ENCODE measurements at places on chromosomes 1 and 21.
A peak's percentile ranks its signal among the peaks of the same experiment; 100 is the strongest.

- DNase-seq = no peak
Observed at GRCh38 chr1:200869376-200869752, 3.4 kb upstream of the GPR25 start.

- no peak for DNase-seq
Observed at GRCh38 chr1:243316366-243316989, 60.6 kb downstream of the SDCCAG8 start.

DNA sequence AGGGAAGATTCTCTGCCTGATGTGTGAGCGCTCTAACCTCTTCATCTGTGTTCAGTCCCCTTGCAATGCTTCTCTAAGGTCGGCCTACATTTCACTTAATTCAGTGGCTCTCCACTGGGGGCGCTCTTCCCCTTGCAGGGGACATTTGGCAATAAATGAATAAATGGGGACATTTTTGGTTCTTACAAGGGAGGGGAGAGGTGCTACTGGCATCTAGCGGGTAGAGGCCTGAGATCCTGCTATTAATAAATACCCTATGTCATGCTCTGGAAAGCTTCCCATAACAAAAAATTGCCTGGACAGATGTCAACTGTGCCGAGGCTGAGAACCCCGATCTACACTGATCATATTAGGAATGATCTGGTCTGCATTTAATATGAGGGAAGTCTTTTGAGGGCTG, 25.9 kb upstream of the DNAJC11 start:
- no peak for DNase-seq

DNA sequence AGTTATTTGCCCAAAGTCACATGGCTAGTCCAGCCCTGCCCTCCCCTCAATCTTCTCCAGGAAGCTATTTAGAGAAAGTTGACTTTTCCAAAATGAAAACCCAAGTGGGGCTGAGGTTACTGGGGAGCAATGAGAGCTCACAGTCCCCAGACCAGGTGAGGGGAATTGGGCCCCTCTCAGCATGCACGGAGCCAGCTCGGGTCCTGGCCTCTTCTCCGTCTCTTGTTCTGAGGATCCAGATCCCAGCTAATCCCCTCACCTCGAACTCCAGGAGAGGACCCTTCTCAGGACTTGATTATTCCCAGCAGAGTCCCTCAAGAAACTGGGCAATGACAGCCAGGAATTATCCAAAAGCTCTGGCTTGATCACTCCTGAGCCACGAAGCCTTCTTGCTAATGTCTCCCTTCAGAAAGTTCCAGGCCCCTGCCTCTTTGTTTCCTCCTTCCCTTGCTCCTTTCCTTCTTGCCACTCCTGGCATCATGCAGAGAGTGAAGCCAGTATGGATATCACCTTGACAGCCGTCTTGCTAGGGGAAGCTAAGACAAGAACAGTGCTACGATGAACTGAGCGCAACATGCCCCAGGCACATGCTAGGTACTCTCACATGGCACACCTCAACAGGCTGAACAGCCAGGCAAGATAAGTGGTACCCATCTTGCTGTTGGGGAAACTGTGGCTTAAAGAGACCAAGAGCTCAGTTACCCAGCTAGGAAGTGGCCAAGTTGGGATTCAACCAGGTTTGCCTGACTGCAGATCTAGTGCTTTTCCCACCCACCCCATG, 51.9 kb downstream of the KLHDC7A start:
- no peak for DNase-seq

DNA sequence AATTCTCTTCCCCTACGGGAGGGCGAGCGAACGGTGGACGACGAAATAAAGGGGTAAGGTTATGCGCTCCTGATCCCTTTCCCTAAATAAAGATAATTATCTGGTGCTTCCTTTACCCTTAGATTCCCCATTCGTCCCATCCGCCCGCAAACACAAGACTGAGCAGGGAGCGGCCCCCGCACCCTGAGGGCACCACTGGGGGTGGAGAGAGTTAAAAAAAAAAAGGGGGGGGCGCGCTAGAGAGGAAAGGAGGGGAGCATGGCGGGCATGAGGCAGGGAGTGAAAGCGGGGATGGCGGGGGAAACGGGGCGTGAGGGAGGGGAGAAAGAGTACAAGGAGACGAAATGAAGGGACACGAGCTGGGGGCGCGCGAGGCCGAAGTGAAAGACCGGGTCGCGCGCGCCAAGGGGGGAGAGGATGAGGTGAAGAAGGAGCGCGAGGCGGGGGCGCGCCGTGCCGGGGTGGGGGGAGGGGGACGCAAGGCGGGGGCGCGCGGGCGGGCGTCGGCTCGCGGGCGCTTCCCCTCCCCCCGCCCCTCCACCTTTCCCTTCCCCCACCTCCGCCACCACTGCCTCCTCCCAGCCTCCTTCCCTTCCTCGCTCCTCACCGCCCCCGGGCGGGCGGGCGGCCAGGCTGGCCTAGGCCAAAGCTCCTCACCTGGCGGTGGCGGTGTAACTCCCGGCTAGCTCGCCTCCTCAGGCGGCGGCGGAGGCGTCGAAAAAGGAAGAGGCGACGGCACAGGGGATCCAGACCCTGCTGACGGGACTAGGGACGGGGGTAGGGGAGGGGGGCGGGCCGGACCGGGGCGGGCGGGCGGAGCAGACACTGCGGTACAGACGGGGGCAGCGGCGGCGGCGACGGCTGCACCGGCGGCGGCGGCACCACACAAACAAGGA, 448 bp downstream of the GATAD2B start:
- peak; percentile 51 for DNase-seq
